ENCODE measurements at places on chromosomes 5 and 9. TPM values are rescaled to one million over a fixed set of nuclear protein-coding genes. Genes with fewer than 3 reads are reported as not detected.

- H3K36me3 ChIP-seq: no peaks in the 10 kb centered on the region
- peaks cover 41% of the 10 kb centered on the region for H3K4me1 ChIP-seq
- H3K27me3 ChIP-seq: no peaks in the 10 kb centered on the region
- no peak for DNase-seq
- H3K27ac ChIP-seq: peak overlapping the region; percentile 76
Measured at GRCh38 chr9:6884101-6884500, 126.3 kb downstream of the KDM4C start.

DNA sequence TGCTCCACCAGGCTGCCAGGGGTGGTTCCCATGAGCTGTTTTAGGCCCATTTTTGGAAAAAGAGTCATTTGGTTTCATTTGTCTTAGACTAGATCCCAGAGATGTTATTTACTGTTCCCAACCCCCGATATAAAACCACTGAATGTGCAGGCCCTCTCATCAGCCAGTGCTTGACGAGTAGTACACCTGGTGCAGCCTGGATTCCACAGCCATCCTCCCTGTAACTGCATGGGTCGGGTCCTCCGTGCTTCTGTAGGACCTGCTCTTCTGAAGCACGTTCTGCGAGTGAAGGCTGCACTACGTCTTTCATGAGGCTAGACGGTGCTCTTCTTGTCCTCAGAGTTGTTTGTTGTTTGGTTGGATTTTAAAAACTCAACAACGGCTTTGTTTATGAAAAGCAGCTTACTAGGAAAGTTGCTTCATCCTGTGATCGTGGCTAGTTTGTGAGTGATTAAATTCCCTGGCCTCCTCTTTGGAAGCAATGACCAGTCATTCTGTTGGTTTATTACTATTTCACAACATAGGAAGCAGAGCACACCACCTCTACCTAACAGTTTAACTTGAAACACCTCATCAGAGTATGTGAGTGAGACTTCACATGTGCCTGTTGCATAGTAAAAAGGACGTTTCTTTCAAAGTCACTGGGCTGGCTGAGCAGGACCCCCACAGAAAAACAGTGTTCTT, 135.2 kb downstream of the AOPEP start:
- H3K27ac ChIP-seq: no peak overlapping the region
- no peaks in the 10 kb centered on the region for H3K27me3 ChIP-seq
- no peaks in the 10 kb centered on the region for H3K36me3 ChIP-seq
- no peak for DNase-seq
- H3K4me1 ChIP-seq: peaks cover 21% of the 10 kb centered on the region
- no peak overlapping the region for H3K4me3 ChIP-seq

DNA sequence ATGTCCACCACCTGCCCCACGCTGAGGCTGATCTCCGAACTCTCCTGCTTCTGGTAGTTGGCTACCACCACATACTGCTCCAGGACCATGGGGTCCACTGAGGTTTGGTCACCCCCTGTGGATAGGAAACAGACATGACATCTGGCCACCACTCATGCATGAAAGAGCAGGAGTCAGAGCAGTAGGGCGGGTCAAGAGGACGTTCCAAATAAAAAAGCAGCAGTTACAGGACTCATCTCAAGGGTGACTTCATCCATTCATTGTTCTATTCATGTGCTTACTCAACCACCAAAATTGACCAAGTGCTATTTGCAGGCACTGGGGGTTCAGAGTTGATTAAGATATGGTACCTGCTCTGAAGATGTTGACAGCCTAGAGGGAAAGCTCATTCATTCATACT, 79.2 kb upstream of the UBTD2 start:
- H3K4me1 ChIP-seq: 0 out of 2 replicates have a peak, but pooled peaks cover 6% of the 10 kb centered on the region
- no peaks in the 10 kb centered on the region for H3K27me3 ChIP-seq
- H3K4me3 ChIP-seq: no peak overlapping the region
- H3K36me3 ChIP-seq: no peaks in the 10 kb centered on the region
- DNase-seq: no peak

DNA sequence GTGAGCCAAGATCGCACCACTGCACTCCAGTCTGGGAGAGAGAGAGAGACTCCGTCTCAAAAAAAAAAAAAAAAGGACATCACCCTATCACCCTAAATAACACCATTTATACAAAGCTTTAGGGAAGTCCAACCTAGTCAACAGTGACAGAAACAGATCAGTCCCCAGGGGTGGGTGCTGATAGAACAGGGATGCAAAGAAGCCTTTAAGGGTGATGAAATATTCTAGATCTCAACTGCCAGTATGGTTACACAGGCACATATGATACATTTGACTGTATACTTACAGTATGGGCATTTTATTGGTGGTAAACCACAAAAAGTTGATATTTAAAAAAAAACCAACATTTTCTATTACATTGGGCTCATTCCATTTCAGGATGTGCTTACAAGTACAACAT, 4.8 kb downstream of the RETREG1 start:
- no peak overlapping the region for H3K4me3 ChIP-seq
- no peak for DNase-seq
- no peak overlapping the region for H3K27ac ChIP-seq
- no peaks in the 10 kb centered on the region for H3K27me3 ChIP-seq
- H3K36me3 ChIP-seq: no peaks in the 10 kb centered on the region

GRCh38 chr9:104765138-104765537, 1.2 kb downstream of the NIPSNAP3B start:
- no peak overlapping the region for H3K27ac ChIP-seq
- H3K36me3 ChIP-seq: no peaks in the 10 kb centered on the region
- H3K27me3 ChIP-seq: no peaks in the 10 kb centered on the region
- no peak for DNase-seq

DNA sequence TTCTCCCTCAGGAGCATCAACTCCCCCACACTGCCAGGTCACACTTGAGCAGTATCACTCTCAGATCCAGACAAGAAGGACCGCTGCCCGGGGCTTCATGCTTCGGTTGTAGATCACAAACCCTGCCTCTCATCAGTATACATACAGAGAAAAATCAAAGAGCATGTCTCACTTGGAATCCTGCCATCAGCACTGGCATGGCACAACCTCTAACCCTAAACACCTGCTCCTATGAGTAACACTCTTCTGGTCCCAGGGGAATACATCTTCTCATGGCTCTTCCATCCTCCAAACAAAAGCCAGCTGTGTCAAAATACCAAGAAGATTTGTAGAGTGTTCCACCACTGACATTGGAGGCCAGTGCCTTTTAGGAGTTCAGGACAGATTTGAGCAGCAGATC, 84.8 kb upstream of the MIER3 start:
- H3K27ac ChIP-seq: no peak overlapping the region
- H3K4me3 ChIP-seq: no peak overlapping the region
- H3K27me3 ChIP-seq: no peaks in the 10 kb centered on the region
- no peak for DNase-seq
- H3K36me3 ChIP-seq: no peaks in the 10 kb centered on the region
- H3K4me1 ChIP-seq: no peaks in the 10 kb centered on the region

DNA sequence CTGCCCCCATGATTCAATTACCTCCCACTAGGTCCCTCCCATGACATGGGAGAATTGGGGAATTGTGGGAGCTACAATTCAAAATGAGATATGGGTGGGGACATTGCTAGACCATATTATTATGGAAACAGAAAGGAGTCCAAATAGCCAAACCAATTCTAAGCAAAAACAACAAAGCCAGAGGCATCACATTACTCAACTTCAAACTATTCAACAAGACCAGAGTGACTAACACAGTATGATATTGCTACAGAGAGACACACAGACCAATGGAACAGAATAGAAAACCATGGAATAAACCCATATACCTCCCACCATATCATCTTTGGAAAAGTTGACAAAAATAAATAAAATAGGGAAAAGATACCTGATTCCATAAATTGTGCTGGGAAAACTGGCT, 710.5 kb upstream of the CDH9 start:
- H3K27ac ChIP-seq: no peak overlapping the region
- no peak for DNase-seq
- no peaks in the 10 kb centered on the region for H3K27me3 ChIP-seq
- H3K4me1 ChIP-seq: no peaks in the 10 kb centered on the region

The WDR38 gene
- total RNA-seq: not detected

The ATP10B gene
- 0.63 TPM for total RNA-seq
